Stimulated activated CD4-positive, alpha-beta T cell treated with anti-CD3 and anti-CD28 coated beads, Interleukin-15, amount 100 ng/mL, for 24 hours (primary cell): ENCODE measurements at places on chromosomes 4 and X.

GRCh38 chr4:77676842-77677241, 71.2 kb downstream of the CXCL13 start:
- DNase-seq: no peak

GRCh38 chr4:57287687-57288604, 177.8 kb upstream of the IGFBP7 start:
- DNase-seq: no peak

GRCh38 chrX:13235930-13236329, 83.9 kb downstream of the ATXN3L start:
- no peak for DNase-seq

- DNase-seq: no peak
Measured at GRCh38 chr4:100569196-100569595, 51.4 kb upstream of the EMCN start.

DNA sequence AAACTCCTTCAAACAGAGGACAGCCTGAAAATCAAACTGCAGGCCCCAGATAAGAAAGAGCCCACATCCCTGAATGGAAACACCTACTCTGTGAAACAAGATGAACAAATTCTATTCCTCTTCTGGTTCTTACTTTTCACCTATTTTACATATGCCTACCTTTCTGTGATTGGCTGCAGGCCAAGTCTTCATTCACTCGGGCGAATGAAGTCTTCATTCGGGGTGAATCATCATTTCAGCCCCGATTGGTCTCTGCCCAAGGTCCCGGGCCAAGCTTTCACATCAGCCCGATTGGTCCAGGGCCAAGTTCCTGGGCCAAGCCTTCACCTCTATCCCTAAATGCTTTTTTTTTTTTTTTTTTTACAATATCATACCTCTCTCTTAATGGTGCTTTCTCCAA, 529.8 kb upstream of the ACTRT1 start:
- DNase-seq: no peak

DNA sequence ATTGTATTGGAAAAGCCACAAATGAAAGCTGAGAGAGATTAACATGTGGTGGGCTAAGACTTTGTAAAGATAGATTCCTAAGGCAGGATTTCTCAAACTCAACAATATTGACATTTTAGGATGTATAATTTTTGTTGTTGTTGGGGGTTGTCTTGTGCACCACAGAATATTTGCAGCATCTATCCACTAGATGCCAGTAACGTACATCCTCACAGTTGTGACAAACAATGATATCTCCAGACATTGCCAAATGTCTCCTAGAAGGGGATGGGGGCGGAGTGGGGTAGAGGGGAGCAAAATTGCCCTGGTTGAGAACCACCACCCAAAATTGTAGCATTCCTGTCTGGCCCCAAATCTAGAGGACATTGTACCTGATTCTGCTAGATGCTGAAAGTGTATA, 14.7 kb upstream of the CBR4 start:
- DNase-seq: no peak

GRCh38 chrX:72348247-72348979, 42.7 kb upstream of the CITED1 start:
- DNase-seq: peak; percentile 41
